Esophagus mucosa (tissue), 1 donor: ENCODE measurements at places on chromosomes 16 and 17. TPM values are rescaled to one million over a fixed set of nuclear protein-coding genes. Genes with fewer than 3 reads are reported as not detected.
A peak's percentile ranks its signal among the peaks of the same experiment; 100 is the strongest.

GRCh38 chr17:77456271-77456950 is 315.6 kb downstream of the SEC14L1 start:
- ATAC-seq, result no peak

DNA sequence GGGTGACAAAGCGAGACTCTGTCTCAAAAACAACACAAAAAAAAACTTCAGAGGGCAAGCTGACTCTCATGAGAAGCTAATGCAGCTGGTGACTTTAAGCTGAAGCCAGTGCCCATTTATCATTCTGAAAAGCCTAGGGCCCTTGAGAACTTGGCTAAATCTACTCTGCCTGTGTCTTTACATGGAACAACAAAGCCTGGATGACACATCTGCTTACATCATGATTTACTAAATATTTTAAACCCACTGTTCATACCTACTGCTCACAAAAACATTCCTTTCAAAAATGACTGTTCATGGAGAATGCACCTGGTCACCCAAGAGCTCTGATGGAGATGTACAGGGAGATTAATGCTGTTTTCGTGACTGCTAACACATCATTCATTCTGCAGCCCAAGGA is 6.1 kb upstream of the ALOX12 start:
- ATAC-seq, result peak; percentile 78

DNA sequence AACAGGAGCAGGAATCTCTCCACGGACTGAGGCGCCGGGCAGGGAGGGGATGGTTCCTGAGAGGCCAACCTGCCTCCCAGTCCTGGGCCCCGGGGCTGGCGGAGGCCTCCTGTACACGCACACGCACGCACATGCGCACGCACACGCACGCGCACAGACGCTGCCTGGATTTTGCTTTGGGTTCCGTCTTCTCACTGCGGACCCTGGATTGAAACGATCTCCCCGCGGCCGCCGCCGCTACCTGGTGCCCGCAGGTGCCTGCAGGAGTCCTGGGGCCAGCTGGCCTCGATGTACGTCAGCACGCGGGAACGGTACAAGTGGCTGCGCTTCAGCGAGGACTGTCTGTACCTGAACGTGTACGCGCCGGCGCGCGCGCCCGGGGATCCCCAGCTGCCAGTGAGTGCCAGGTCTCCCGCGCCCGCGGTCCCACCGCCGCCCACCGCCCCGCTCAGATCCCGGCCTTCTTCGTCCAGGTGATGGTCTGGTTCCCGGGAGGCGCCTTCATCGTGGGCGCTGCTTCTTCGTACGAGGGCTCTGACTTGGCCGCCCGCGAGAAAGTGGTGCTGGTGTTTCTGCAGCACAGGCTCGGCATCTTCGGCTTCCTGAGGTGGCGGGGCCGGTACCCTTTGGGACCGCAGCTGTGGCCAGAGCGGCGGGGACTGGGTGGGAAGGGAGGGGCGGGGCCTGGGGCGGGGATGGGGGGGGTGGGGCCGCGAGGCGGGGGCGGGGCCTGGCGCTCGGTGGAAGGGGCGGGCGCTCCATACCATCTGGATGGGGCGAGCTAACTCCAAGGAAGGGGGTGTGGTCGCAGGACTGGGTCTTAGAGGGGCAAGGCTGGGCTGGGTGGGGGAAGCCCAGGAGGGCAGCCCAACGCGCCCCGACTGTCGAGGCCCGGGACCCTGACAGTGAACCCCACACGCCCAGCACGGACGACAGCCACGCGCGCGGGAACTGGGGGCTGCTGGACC is 12.3 kb downstream of the CES4A start:
- peak; percentile 66 for ATAC-seq

DNA sequence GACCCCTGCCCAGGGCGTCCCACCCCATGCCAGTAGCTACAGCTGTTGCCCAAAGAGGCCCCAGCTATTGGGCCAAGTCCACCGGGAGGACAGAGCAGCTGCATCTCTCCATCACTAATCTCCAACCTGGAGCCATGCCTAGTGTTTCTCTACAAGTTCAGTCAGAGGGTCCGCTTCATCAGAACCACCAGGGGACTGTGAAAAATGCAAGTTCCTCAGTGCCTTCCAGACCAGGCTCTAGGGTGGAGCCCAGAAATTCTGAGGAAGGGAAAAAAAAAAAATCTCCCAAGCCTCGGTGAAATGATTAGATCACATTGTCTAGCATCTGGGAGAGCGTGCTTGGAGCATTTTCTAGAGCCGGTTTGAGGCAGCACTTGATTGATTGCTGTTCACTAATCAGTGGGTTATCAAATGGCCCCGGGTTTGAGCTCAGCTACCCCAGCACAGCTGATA is 22.4 kb upstream of the HERPUD1 start:
- no peak for ATAC-seq

DNA sequence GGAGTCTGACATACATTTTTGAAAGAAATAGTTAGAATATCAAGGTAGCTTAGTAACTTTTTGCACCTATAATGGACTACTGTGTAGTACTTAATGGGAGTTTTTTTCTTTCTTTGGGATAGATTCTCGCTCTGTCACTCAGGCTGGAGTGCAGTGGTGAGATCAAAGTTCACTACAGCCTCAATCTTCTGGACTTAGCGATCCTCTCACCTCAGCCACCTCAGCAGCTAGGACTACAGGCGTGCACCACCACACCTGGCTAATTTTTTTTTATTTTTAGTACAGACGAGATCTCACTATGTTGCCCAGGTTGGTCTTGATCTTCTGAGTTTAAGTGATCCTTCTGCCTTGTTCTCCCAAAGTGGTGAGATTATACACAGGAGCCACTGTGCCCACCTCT is 9.5 kb downstream of the TAOK1 start:
- no peak for ATAC-seq

DNA sequence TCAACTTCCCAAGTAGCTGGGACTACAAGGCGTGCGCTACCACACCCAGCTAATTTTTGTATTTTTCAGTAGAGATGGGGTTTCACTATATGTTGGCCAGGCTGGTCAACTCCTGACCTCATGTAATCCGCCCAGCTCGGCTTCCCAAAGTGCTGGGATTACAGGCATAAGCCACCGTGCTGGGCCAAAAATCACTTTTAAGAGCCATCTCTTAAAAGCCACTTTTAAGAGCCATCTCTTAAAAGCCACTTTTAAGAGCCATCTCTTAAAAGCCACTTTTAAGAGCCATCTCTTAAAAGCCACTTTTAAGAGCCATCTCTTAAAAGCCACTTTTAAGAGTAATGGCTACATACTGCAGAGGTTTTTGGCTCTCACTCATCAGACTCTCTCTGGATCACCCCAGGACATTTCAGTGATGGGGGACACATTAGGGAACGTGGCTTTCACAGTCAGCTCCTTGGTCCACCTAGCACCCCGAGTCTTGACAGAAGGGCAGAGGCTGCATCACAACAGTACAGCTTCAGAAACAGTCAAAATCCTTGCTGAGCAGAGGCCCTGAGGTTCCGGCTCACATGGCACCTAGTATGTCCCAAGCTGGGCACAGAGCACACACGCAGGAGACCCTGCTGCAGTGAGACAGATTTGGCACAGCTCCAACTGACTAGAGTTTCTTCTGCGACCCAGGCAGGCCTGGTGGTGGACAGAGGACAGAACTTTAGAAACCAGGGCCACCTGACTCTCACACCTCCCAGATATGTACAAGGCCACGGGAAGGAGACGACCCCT is 23.6 kb downstream of the RANBP10 start:
- no peak for ATAC-seq

- ATAC-seq, result no peak
These were observed 29.1 kb downstream of the STAT5A start for GRCh38 chr17:42317266-42317845.

DNA sequence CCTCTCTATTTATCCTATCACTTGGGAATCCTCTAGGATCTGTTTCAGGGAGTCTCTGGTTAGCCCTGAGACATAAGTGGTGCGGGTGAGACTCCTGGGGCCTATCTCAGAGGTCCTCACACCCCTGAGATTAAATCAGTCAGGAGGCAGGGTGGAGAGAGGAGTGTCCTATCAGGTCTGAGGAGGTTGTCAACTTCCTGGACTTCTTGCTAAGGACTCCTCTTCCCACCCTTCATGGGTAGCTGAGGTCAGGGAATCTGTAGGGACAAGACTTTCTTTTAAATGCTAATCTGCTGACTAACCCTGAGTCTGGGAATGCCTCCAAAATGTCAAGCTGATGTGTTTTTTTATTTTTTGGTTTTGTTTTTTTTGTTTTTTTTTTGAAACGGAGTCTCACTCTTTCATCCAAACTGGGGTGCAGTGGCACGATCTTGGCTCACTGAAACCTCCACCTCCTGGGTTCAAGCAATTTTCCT is 6.6 kb upstream of the ARMC5 start:
- ATAC-seq, result peak; percentile 75

AGRP gene
- not detected for total RNA-seq

- ATAC-seq, result peak; percentile 91
These were observed 27.7 kb upstream of the DHRS7B start for GRCh38 chr17:21098934-21099689.

- ATAC-seq, result no peak
These were observed 89.9 kb upstream of the C16orf82 start for GRCh38 chr16:26976873-26977272.

CORO1A gene
- total RNA-seq, result 9.0 TPM

DNA sequence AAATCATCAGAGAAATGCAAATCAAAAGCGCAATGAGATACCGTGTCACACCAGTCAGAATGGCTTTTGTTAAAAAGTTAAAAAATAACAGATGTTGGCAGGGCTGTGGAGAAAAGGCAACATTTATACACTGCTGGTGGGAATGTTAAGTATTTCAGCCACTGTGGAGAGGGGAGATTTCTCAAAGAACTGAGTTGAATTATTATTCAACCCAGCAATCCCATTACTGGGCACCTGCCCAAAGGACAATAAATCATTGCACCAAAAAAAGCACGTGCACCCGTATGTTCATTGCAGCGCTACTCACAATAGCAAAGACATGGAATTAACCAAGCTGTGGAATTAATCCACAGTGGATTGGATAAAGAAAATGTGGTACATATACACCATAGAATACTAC is 204.7 kb downstream of the HS3ST4 start:
- ATAC-seq, result no peak

DNA sequence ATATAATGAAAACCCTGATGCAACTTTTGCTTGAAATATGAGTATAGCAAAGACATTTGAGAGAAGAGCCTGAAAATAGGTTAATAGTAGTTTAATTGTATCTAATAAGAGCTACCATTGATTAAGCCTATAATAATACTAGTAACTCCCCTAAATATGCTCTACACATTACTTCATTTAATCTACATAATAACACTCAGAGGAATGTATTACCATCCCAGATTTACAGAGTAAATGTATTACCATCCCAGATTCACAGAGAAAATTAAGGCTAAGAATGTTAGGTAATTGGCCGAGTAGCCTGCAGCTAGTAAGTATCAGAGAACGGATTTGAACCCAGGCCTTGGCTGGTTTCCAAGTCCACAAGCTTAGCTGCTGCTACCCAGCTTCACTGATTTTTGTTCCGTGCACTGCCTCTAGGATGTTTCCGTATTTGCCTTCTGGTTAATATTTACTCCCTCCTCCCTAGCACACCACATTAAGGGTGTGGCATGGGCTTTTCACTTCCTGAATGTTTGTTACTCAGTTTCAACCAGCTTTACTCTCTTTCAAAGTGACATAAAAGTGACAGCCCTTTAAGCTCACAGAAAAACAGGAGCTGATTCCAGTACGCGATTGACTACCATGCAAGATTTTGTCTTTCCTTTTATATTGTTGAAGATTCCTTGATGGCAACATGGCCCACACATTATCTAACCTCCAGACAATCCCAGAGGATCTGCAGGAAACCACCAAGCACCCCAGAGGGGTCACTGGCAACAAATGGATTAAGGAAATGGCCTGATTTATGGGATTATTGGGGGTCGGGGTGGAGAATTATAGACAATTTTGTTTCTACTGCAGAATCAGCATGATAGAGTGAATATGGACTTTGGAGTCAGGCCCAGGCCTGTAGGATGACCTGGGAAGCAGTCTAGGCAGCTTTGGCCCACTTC is 26.7 kb upstream of the TOX3 start:
- ATAC-seq, result no peak

MPV17L gene
- 5.6 TPM for total RNA-seq

ZNF785 gene
- total RNA-seq, result 8.4 TPM

DNA sequence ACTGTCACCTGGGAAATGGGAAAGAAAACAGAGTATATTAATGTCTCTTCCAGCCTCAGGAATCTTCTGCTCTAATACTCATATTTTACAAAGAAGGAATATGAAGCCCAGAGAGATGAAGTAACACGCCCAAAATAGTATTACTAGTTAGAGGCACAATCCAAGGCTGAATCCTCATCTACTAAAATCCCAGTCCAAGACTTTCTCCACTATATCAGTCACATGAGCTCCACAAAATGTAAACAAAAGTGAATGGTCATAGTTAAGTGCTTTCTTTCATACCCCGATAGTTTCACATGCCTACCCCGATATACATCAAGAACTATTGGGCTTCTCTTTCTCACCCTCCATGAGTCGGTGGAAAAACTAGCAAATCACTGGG is 965 bp downstream of the INTS2 start:
- ATAC-seq, result no peak

SOX15 gene
- 74.0 TPM for total RNA-seq

GRCh38 chr16:46972429-46973206 is 856 bp downstream of the DNAJA2 start:
- ATAC-seq, result peak; percentile 40

KAT2A gene
- 20.8 TPM for total RNA-seq

- ATAC-seq, result no peak
These were observed 61.6 kb downstream of the SOX9 start for GRCh38 chr17:72182371-72182873.

SECTM1 gene
- total RNA-seq, result 6.3 TPM

DNA sequence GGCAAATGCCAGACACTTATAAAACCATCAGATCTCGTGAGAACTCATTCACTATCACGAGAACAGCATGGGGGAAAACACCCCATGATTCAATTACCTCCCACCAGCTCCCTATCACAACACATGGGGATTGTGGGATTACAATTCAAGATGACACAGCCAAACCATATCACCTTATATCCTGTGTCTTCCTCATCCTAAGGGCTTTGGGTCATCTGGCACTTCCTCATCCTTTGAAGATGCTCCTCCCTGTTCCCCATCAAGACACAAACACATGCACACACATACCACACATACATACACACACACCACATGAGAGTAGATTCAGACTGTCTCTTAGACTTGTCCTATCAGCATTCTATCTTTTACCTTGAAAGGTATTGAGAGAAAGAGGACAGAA is 2.8 kb upstream of the PMFBP1 start:
- ATAC-seq, result no peak

DNA sequence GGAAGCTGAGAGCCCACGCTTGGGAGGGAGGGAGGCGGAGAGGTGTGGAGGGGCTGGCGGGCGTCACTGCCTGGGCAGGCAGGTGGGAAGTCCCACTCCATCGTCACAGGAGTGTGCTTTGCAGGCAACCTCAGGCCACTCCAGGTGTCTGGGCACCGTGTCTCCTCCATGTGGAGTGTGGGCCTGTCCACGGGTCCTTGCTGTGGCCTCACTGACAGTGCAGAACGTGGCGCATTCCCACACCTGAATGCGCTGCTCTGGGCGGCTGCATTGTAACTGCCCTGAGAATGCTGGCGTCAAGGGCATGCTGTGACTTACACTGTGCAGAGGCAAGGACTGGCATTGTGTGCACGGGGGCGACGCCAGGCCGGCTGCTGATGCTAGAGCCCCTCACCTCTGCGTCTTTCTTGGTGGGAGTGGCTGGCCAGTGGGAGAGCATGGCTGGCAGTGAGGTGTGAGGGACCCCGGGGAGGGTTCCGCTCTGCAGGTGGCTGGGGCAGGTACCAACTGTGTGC is 66.4 kb downstream of the BANP start:
- ATAC-seq, result no peak

HSD11B2 gene
- 6.6 TPM for total RNA-seq
